Activated CD8-positive, alpha-beta memory T cell treated with anti-CD3 and anti-CD28 coated beads for 4 hours (primary cell): ENCODE measurements at places on chromosomes 13 and 19.

DNA sequence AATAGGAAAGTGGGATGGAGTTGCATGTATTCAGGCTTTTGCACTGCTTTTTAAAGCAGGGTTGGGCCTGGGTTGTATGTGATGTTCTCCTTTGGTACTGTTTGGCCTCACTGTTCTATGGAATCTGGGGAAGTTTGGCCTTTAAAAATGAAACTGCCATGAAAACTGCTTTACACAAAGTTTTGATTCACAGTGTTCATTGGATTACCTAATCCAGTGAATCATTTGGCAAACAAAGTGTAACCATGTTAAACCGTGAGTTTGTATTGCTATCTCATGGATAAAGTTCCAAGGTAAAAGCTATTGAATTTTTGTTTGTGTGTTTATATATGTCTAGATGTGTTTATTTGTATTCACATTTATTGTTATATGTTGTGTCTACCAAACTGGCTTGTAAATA lies 1658.6 kb downstream of the OLFM4 start:
- DNase-seq: no peak

DNA sequence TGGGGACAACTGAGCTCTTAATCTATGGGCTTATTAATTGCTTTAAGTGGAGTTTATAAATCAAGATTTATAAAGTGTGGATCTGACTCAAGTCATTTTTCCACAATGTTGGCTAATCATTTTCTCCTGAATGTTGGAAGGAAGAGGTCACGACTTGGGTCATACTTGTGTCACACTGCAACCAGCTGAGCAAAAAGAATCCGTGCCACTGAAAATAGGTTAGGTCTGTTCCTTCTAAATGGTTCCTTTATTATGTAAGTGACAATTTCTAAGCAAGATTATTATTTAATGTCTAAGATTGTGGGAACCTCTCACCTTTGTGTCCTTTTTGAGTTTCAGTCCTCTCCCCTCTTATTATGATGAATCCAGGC lies 178.6 kb downstream of the SHISA2 start:
- no peak for DNase-seq

GRCh38 chr19:9645472-9645871 lies 24.4 kb upstream of the ZNF561 start:
- no peak for DNase-seq

- DNase-seq: no peak
These were observed 4.8 kb downstream of the FFAR3 start for GRCh38 chr19:35363001-35363590.

GRCh38 chr13:23680845-23681669 lies 110.8 kb downstream of the TNFRSF19 start:
- no peak for DNase-seq

- DNase-seq: no peak
These were observed 37.1 kb upstream of the TFDP1 start for GRCh38 chr13:113547238-113547971.
